ENCODE measurements at places on chromosomes 1 and 21. TPM values are rescaled to one million over a fixed set of nuclear protein-coding genes. Genes with fewer than 3 reads are reported as not detected.
A peak's percentile ranks its signal among the peaks of the same experiment; 100 is the strongest.

DNA sequence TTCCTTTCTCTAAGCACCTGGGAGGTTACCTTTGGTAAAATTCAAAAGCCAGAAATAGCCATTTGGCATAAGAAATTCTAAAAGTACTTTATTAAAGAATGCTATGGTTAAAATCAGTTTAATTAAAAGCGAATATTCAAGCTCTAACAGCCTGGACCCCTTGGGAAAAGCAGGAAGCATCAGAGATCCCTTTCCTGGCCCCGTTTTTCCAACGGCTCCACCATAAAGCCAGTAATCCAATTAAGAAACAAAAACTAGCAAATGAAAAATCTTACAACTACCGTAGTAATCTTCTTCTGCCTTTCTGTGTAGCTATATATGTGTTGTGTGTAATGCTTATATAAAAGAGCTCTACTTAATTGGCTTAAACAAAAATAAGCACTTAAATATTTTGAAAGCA lies 33.5 kb upstream of the NEK2 start:
- no peak for DNase-seq

DNA sequence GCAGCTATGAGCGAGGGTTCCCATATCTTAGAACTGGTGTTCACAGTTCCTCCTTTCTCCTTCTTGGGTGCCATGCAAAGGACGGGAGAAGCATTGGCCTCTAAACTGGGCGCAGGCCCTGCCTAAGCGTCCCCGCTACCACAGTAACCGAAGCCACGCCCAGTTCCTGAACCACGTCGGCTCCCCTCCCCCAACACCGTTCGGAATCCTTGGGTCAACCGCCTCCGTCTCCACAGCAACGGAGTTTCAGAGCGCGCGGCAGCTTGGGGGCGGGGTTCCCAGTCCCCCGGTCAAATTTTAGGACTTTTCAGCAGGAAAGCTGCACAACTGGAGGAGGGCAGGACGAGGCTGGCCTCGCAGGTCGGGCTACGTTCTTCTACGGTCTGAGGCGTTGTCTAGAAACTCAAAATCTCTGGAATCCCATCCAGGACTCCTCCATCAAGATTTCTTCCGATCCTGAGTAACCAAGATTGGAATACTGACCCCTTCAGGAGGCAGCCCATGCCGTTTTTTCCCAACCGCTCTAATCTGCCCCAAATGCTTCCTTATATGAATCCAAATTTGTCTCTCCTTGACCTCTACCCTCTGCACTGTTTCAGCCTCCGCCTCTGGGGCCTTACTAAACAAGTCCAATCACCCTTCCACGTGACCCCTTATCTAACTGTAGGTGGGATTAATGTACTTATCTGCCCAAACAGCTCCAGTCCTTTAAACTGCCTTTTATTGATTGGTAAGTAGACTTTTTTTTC lies at the start of gene SPAG17:
Gene SPAG17, minus strand, starts transcription at position 145 of the 749 bp plus-strand sequence. Its CDS starts 71 bp downstream, at position 74.
- peak; percentile 72 for DNase-seq

- no peak for DNase-seq
These were observed 28.2 kb upstream of the IKBKE start for GRCh38 chr1:206442101-206442500.

- DNase-seq = no peak
These were observed 653.9 kb upstream of the NEGR1 start for GRCh38 chr1:72936151-72936740.

Gene CAP1
- 183 TPM for total RNA-seq

- DNase-seq = no peak
These were observed 76.4 kb upstream of the EDN2 start for GRCh38 chr1:41560931-41561330.

Gene SYTL1
- 20.4 TPM for total RNA-seq

DNA sequence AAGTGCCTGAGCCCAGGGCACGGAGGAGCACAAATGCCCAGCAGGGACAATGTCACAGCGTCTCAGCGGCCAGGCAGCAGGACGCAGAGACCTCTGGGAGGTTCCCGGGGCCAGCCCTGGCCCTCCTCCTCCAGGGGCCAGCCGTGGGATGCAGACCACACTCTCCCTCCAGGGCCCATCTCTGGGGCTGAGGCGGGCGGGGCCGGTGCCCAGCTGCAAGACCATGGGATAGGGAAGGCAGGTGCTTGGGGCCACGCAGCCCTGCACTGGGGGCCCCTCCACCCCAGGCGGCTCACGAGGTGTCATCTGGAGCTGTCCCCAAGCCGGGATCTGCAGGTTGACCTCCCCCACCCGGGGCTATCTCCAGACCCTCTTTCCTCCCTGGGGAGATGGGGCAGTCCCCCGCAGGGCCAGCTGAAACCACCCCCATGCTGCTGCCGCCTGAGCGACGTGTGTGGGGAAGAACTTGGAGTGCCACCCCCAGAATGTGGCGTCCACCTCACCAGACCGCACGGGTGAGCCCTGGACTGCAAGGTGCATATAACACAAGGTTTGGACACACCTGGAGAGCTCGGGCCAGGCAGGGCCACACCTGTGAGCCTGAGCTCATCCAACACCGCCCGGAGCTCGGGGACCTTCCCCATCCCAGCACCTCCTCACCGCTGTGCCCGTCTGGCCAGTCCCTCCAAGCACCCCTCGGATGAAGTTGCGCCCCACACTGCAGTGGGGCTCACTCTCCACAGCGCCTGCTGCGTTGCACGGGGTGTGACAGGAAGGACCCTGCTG lies 4.1 kb upstream of the TTLL10 start:
- DNase-seq = no peak
